COLO829 (cell line): ENCODE measurements at places on chromosomes 16 and 17.

DNA sequence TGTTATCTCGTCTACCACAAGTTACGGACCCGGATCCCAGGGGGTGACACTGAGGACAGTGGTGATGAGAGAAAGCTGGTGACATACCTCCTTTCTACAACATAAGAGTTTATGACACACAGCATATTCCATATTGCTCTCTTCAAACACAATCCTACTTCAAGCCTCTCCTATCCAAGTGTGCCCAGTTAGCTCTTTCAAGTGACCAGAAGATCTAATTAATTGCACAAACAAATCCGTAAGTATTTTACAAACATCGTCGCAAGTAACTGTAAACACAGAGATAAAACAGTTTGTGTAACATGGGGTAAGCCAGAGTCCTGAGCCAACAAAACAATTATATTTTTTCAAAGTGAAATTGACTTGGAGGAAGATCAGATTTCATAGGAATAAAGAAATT is 235.0 kb downstream of the CHD9NB start:
- no peak for DNase-seq

GRCh38 chr17:21271454-21272183 is 12.9 kb upstream of the MAP2K3 start:
- DNase-seq: no peak

- DNase-seq: no peak
These were observed 97.8 kb downstream of the CLEC16A start for GRCh38 chr16:11042191-11042590.

DNA sequence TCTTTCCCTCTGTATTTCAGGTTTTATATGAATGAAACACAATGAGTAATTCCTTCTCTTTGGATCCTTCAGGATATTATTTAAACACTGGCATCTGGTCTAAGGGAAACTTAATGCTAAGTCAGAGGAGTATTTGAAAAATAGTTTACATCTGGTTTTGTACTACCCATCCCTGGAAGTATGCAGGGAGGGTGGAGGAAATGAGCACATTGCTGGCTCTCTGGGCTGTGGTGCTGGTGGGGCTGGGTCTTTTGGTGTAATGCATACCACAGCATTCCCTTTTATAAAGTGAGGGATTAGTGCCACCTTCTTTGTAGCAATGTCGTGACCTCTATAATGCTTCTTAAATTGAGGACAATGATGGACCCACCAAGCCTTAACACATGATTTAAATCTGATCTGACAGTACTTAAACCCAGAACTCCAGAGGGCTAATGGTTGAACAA is 105.5 kb upstream of the AXIN2 start:
- DNase-seq: no peak

- DNase-seq: no peak
These were observed 601 bp downstream of the CDH15 start for GRCh38 chr16:89172171-89172527.

DNA sequence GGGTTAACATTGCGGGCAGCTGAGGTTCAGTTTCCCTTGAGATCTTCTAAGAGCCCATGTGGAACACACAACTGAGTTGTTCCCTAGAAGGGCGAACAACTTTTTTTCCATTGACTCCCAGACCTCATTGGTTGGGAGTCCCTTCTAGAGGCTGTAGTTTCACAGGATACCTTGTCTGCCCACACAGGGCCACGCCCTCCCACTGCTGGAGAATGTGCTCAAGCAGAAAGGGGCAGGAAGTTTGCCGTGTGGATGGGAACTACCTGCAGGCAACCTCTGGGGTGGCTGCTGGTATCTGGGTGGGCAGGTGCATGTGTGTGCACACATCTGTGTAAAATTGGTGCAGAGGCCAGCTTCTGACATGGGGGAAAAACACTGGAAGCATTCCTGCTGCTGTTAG is 178.8 kb upstream of the PSMD7 start:
- no peak for DNase-seq

- DNase-seq: no peak
These were observed 488.6 kb downstream of the HAPSTR1 start for GRCh38 chr16:9580025-9580424.

DNA sequence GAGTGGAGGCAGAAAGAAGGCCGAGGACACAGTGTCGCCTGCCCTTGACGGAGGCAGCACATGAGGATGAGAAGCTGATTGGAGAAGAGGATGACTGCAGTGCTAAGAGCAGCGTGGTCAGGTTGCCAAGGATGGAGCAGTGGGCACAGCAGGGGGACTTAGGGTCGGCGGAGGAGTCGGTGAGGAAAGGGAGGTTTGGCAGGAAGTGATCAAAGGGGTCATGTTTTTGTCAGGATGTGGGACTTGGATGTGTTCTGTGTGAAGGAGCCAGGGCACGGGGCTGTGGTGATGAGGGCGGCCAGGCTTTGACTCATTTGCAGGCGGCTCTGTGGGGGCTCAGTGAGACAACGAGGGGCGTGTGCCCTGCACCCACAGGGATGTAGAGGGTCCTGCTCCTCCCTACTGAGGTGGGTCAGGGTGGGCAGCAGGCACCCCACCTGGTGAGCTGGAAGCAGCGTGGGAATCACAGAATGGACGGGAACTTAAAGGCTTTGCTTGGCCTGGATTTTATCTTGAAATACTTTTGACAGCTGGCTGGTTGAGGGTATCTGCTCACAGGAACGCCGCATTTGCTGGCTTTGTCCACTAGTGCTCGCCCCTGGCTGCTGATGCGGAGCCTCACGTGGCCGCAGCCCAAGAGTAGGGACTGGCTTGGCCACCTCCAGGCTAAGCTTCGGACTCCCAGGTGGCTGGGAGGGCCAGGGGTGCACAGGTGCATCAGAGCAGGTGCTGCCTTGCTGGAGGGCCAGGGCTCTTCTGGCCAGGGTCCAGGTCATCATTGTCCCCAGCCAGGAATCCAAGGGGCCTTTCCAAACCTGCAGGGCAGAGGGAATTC is 6.0 kb downstream of the MPG start:
- no peak for DNase-seq
